ENCODE measurements at places on chromosomes 12 and 14. TPM values are rescaled to one million over a fixed set of nuclear protein-coding genes. Genes with fewer than 3 reads are reported as not detected.

- no peak for DNase-seq
These were observed 32.7 kb downstream of the DDX47 start for GRCh38 chr12:12845794-12846243.

GRCh38 chr12:69534389-69534822 is 50.9 kb upstream of the CCT2 start:
- DNase-seq, result peak; percentile 43

Gene DNAJC22
- total RNA-seq, result 0.68 TPM

Gene TAS2R20
- total RNA-seq, result 0.94 TPM

GRCh38 chr12:98373025-98373554 is 142.3 kb upstream of the TMPO start:
- no peak for DNase-seq

DNA sequence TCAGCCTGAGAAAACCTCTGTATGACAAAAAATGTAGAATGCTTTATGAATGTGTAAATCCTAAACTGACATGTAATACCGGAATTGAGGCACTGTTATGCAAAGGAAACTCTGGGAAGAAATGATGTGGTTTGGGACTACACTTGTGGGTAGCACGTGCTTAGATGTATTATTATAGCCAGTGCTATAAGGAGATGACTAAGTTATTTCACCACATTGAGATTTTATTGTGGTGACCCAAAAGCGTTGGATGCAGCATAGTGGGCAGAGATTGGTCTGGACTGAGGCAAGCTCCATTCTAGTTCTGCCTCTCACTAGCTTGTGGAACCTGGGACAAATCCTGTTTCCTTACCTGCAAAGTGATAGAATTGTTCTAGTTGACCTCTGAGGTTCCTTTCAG is 172.2 kb downstream of the SNAPC1 start:
- no peak for DNase-seq

Gene TRIAP1
- 15.3 TPM for total RNA-seq

- no peak for DNase-seq
These were observed 51.7 kb upstream of the FERMT2 start for GRCh38 chr14:53002576-53002975.

DNA sequence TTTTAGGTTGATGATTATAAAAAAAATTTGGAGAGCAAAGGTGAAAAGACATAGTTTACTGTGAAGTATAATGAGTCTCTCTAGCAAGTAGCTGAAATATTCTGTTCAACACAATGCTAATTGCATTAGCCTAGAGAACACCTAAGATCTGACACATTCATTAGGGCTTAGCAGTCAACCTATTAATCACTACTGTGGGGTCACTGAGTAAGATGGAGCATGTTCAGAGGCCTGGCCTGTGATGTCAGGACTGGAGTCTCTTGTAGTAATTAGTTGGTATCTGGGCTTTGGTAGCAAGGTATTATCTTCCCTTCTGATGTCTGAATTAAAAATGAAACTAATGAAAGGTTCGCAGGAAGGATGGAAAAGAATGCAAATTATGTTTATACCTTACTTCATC is 112.7 kb downstream of the SLC16A7 start:
- no peak for DNase-seq

DNA sequence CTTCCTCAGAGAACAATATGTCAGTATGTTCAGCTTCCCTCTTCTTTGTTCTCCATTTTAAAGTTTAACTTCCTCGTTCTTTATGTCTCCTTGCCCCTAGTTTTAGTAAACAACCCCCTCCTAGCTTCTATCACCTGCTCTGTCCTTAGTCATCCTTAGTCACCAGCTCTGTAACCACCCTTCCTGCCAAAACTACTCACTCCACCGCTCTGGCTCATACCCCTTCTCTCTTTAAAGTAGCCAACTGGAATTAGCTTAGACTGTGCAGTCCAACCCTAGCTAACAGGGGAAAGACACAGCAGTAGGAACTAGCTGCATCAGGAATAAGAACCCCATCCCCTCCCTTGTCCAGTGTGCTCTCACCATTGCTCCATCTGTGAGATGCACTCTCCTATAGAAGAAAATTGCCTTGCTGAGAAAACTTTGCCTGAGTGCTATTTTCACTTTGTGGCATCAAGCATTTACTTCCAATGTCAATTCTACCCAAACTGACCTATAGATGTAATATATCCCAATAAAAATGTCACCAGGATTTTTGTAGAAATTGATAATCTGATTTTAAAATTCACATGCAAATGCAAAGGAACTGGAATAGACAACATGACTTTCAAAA is 603.2 kb downstream of the C12orf50 start:
- DNase-seq, result no peak

DNA sequence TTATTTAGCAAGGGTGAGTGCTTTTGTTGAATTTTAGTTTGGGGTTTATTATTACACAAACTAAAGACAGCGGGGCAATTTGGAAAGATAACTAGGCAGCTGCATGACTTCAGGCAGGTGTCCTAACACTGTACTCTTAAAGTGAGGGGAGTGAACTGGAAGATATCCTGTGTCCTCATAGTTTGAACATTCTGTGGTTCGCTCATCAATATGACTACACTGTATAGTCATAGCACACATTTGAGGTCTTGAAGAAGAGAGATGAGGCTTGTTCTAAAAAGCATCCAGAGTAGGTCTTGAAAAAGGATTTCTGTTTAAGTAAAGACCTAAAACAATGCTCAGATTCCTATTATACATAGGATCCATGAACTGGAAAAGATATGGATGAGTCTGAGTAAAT is 1.7 kb upstream of the MAP3K9 start:
- no peak for DNase-seq

DNA sequence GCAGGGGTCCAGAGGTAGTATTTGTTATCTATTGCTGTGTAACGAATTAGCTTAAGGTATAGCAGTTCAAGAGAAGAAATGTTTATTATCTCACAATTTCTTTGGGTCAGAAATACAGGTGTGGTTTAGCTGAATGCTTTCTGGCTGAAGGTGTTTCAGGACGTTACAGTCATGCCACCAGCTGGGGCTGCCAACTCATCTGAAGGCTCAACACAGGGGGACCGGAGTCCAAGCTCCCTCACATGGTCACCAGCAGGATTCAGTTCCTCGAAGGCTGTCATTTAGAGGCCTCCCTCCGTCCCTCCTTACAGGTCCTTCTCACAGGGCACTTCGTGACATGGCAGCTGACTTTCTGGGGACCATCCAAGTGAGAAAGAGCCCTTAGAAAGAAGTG is 37.5 kb upstream of the SINHCAF start:
- DNase-seq, result no peak

Gene FGD6
- total RNA-seq, result 16.2 TPM

DNA sequence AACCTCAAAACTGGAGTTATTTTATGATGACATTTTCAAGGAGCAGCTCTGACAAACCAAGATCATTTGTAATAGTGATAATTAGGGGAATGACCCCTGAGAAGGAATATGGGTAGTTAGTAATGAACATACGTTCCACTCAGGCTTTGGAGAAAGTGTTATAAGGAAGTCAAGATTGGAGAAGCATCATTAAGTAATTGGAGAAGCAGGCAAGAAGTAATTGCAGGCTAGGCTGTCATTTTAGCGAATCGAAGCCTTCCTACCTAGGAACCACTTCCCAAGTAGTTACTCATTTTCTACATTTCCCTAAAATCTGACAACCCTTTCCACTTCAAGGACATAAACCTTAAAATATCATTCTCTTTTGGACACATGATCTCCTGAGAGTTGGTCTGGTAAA is 1.2 kb downstream of the EDDM3B start:
- DNase-seq, result no peak

- DNase-seq, result no peak
These were observed 44.6 kb upstream of the ISM2 start for GRCh38 chr14:77543240-77543551.

Gene RNASE8
- total RNA-seq, result not detected

- DNase-seq, result no peak
These were observed 198.6 kb downstream of the FLRT2 start for GRCh38 chr14:85728476-85729065.

GRCh38 chr14:96197969-96198368 is 6.7 kb upstream of the BDKRB2 start:
- no peak for DNase-seq

GRCh38 chr12:2154050-2154449 is 101.3 kb downstream of the CACNA1C start:
- DNase-seq, result no peak

Gene IRF2BPL
- 41.4 TPM for total RNA-seq

DNA sequence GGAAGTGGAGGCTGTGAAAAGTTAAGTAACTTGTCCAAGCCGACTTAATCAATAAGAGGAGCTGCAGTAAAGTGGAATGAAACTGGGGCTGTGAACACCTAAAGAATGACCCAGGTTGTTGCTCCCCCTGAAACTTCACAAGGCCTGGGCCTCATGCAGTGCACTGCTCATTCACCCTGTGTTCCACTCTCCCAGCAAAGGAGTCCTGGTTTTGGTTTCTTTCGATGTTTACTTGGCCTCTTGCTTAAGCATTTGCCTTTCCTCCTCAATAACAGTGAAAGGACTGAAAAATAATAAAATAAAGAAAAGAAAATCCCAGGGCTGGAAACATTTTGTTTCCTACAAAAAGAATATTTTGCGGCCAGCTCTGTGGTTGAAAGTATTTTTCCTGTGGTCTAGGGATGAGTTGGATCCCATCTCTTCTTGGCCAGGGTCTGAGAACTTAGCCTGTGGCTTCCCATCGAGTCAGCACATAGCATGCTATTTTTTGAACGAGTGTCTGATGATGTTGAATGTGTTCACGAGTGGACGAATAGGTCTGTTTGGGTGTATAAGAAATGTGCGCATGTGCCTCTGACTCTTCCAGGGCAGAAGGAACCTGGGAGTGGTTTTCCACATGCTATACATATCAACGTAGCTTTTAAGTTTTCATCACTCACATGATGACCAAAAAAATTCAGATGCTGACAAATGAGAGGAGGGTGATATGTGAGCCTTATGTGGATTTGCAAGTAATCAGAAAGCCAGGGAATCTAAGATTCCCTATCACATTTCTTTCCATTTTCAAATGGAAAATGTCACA is 349.8 kb downstream of the ZFP36L1 start:
- DNase-seq, result no peak

Gene TSPAN19
- total RNA-seq, result not detected

GRCh38 chr14:36515105-36515593 is 4.9 kb downstream of the NKX2-1 start:
- DNase-seq, result no peak

DNA sequence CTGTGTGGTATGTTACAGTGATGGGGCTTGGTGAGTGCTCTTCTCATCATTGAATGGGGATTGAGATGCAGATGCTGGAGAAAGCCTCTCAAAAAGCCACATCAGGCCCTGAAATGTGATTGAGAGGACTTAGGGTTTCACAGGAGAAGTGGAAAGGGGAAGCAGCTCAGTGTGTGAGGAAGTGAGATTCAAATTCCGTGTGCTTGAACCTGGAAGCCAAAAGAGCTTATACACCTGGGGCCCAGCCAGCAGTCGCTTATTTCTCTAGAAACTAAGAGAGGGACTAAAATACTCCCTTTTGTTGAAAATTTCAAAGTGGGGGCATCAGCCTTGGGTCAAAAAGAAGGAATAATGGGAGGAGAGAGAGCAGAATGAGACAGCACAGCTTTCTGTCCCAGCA is 39.1 kb upstream of the GZMB start:
- DNase-seq, result no peak

DNA sequence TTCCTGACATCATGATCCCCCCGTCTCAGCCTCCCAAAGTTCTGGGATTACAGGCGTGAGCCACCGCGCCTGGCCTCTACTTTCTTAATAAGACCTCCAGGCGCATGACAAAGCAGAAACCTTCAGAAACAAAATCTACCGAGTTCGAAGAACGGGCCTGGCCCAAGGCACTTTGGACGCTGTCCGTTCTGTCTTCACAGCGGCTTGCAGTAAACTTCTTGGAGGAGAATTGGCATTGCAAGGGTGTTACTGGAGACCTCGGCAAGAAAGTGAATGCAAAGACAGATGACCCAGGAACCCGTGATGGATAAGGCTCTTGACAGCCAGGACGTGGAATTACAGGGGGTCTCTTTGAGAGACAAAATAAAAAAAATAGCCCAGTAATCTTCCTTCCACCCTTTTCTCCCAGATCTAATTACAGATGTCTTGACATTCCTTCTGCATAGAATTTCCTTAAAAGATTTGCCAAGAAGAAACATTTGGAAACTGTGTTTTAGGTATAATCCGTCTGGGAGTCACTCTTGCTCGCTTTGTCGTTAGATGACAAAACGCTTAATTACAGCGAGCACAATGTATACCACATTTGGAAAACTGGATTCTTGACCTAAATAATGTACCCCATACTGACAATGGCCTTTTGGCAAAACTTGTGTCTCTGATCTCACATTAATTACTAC is 83.2 kb upstream of the TBX3 start:
- no peak for DNase-seq

DNA sequence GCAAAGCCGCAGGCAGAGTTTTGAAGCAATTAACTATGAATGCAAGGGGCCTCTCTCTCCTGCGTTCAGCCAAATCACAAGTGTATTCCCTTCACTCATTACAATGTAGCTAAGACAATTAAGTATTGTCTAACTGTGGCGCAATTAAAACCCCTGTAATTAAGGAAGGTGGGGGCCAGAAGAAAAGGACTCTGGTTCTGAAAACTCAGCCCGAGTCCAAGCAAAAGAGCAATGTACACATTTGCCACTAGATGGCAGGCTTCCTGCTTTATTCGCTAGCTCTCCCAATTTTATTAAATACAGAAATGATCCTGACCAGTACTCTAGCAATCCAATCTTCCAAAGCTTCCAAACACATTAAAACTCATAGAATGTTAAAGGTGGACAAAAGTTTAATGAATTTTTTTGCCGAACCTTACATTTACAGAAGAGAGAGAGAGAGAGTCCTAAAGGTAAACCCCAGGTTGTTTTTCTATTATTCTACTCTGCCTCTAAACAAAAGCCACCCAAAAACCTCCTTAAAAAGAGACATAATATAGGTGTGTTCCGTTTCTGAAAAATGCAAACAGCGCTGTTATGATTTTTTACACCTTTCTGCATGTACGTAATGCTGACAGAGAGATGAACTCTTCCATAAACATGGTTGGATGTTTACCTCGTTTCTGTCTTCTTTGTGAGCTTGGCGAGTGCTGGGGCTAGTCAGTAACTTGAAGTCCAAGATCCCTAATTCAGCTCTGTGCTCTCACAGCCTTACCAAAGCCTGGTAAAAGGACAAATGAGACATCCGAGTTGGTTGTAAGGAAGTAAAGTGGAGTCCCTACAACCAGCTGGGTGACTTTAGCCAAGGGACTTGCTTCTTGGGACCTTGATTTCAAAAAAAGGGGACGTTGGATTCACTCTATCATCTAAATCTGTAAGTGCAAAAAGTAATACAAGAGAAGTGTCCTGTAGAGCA is 50.9 kb upstream of the VASH1 start:
- DNase-seq, result no peak

- DNase-seq, result peak; percentile 66
These were observed 2.6 kb downstream of the RNASE1 start for GRCh38 chr14:20799892-20800544.

Gene ASPG
- total RNA-seq, result 92.0 TPM

All from left cardiac atrium (tissue), 4 donors.